ENCODE measurements at places on chromosomes 7 and 10. TPM values are rescaled to one million over a fixed set of nuclear protein-coding genes. Genes with fewer than 3 reads are reported as not detected.

The CYP26C1 gene
- not detected for total RNA-seq

The TRIL gene
- not detected for total RNA-seq

The PPP1R3A gene
- total RNA-seq, result not detected

The DENND11 gene
- 8.3 TPM for total RNA-seq

The CPA2 gene
- not detected for total RNA-seq

The ABI1 gene
- total RNA-seq, result 62.5 TPM

The LIPF gene
- not detected for total RNA-seq

The TRPV5 gene
- total RNA-seq, result not detected

The INTS15 gene
- 21.1 TPM for total RNA-seq

The TMEM196 gene
- total RNA-seq, result not detected

The TMEM139 gene
- total RNA-seq, result not detected

The NPC1L1 gene
- total RNA-seq, result not detected

Data from SJSA1 (cell line).